ENCODE measurements at places on chromosomes 2 and 18.

- no peak for ATAC-seq
These were observed 137.4 kb downstream of the NFATC1 start for GRCh38 chr18:79533146-79533545.

- no peak for ATAC-seq
These were observed 34.4 kb downstream of the CYP27C1 start for GRCh38 chr2:127185705-127186104.

GRCh38 chr2:13113002-13113401 is 396.3 kb downstream of the TRIB2 start:
- no peak for ATAC-seq

DNA sequence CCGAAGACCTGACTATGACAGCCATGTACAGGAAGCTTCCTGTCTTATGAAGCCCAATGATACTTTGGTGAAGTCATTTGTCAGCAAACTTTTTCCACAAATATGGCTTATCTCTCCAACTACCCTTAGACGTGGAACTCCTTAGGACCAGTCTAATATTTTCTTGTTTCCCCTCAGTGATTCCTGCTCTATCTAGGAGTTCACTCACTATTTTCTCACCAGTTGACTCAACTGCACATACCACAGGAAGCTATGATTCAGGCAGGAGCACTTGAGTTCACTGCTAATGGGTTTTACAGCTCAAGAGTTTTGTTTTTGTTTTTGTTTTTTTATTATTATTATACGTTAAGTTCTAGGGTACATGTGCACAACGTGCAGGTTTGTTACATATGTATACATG is 109.3 kb downstream of the ANTXR1 start:
- no peak for ATAC-seq

GRCh38 chr2:240405684-240406313 is 29.7 kb upstream of the GPC1 start:
- no peak for ATAC-seq

DNA sequence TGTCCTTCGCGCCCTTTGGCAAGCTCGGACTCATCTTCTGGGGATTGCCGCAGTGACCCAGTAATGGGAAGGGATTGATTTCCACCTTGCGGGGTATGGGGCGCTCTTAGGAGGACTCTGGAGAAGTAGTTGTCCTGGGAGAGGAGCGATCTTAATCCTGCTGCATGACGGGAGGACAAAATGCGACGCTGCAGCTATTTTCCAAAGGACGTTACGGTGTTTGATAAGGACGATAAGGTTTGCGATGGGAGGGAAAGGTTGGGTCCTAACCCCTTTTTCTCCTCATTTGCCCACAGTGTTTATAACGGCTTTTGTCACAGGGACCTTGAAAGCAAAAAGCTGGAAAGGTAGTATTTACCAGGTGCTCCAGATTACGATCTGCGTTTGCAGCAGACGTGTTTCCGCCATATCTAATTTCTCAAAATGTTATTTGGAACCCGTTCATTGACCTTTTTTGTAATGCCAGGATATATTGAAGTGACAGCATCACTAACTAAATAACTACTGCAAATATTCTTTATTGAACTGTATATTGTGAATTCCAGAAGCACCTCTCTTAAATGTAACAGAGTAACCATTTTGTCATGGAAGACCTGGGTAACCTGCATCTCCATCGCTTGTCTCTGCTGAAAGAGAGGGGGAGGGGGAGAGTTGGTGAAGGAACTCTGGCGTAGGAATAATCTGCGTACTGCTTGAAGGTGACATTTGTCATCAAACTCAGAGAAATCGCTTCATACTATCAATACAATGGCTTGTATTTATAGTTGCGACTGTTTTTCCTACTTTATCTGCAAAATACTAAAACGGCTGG is 590 bp downstream of the MDH1 start:
- ATAC-seq = no peak

- peak; percentile 77 for ATAC-seq
These were observed 84.5 kb upstream of the SLC1A4 start for GRCh38 chr2:64904413-64905329.

- ATAC-seq = no peak
These were observed 397.2 kb upstream of the CDH19 start for GRCh38 chr18:67001052-67001451.

- no peak for ATAC-seq
These were observed 35.8 kb downstream of the HS1BP3 start for GRCh38 chr2:20615068-20615465.

DNA sequence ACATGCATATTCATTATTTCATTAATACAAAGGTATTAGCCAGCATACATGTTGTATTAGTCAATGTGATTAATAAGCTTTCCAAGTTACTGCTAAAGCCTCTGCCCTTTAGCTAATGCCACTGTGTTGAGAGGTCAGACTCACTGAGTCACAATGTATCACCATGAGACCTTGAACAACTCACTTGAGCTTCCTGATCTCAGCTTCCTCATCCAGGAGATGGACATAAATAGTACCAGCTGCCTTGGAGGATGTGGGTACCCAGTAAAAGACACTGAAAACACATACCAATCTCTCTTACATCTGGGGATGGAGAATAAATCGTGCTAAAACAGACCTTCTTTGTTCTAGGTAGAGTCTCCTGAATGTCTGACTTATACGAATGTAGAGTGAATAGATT is 224.6 kb downstream of the EPHA4 start:
- no peak for ATAC-seq

DNA sequence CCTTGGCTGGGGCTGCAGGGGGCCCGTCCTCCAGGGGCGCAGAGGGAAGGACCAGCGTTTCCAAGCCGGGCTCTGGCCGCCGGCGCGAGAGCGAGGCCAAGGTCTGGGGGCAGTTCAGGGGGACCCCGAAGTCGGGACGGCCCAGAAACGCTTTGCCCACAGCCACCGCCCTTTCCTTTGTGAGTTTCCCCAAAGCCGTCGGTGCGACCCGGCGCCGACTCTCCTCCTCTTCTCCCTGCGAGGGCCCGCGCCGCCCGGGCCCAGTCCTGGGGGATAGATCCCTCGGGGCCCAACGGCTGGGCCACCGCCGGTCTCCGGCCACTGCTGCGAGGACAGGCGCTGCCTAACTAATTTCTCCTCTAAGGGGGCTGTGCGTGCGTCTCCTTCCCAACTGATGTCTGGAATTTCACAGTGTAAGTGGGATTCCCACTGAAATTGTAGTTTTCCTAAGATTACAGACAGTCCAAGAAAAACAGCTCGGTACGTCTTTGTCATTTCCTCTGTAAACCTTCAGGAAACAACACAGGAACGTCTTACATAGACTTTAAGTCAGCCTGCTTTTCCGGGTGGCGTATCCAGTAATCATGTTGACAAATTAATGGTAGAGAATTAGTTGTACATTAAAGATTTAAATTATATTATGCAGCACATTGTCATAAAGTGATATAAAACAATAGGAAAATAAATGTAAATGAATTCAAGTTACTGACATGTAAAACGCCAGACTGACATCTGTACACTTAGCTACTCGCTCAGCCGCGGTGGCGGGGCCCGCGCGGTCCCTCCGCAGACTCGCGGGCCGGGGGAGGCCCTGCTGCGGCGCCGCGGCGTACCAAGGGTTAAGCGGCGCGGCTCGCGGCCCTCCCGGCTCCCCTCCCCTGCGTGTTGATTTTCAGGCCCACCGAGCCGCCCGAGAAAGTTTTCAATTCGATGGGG is 139.4 kb upstream of the SIX3 start:
- ATAC-seq = no peak

- peak; percentile 82 for ATAC-seq
These were observed 151.1 kb downstream of the MBP start for GRCh38 chr18:76981396-76981968.

DNA sequence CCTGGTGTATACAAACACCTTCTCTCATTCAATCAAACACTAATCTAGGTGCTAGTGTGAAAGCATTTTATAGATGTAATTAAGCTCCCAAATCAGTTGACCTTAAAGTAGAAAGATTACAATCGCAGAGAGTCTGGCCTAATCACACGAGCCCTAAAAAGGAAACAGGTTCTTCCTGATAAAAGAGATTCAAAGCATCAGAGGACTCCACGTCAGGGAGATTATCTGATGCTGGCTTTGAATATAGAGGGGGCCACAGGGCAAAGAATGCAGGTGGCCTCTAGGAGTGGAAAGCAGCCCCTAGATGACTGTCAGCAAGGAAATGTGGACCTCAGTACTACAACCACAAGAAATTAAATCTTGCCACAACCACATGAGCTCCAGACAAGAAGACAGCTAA is 28.2 kb upstream of the ZC3H15 start:
- ATAC-seq = no peak

DNA sequence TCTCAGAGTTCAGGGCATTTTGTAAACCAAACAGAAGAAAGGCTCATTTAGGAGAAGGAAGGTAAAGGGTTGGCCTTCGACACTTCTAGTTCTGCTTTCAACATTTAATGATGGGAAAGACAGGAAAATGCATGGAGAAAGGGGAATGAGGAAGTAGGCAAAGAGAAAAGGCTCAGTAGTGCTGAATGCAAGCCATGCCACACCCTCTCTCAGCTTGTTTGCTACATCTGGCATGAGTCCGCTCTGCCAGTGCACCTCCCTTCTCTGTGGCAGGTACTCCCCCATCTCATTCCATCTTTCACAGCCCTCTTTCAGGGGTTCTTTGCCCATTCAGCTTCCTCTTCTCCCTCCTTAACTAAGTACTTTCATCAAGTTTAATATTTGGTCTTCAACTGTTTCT is 120.9 kb upstream of the ITGB6 start:
- no peak for ATAC-seq

DNA sequence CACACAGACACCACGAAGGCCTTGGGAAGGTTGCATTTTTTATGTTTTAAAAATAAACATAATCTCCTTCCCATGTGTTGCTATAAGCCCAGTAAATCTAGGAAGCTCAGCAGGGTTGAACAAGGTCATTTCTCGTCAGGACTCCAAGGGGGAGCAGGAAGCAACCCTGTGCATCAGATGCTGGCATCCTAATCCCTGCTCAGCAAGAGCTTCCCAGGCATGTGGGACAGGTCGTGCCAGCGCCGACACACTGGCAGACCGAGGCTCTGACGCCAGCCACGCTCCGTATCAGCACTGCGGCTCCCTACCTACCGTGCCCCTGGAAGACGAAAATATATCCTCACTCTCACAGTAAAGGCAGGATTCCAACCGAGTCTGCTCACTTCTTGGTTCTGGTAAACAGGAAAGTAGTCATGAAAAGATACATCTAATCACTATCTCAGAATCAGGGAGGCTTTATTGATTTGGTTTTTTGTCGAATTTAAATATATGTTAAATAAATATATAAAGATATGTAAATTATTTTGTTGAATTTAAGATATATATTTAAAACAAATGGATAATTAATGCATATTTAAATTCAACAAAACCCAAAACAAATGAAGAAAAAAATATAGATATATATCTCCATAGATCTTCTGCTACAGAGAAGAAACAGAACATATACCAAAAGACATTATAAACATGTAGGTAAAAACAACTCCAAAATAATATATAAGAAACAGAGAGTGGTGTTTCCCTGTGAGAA is 61.4 kb downstream of the TXNL1 start:
- ATAC-seq = no peak

GRCh38 chr18:32093523-32093922 is 1.8 kb downstream of the RNF138 start:
- ATAC-seq = no peak

GRCh38 chr2:228417526-228417925 is 236.0 kb upstream of the SPHKAP start:
- no peak for ATAC-seq

DNA sequence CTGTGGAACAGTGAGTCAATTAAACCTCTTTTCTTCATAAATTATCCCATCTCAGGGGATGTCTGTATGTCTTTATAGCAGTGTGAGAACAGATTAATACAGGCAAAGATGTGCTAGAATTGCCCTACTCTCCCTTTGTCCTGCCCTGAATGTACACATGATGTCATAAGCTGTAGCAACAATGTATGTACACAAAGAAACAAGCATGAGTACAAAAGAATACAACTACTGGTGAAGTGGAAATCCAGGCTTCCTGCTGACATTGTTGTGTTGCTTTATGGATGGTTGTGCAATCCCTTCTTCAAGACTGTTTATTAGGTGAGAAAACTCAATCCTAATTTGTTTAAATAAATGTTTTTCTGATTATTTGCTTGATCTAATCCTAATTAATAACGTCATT is 446.6 kb downstream of the DSC3 start:
- no peak for ATAC-seq

DNA sequence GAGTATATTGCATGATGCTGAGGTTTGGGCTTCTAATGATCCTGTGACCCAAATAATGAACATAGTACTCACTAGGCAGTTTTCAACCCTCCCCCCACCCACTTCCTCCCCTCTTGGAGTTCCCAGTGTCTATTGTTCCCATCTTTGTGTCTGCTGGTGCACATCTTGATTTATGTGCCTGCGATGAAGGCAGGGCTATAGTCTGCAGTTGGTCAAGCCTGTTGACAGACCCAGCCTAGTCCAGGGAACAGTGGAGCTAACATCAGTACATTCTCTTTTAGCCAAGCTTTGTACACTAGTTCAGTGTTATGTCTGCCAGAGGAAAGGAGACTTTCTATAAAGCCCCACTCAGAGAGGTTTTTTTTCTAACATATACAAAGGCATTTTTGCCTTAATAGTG is 287.6 kb downstream of the CPS1 start:
- no peak for ATAC-seq

GRCh38 chr2:177207101-177207500 is 5.5 kb upstream of the HNRNPA3 start:
- ATAC-seq = peak; percentile 61

GRCh38 chr2:152189622-152190495 is 14.3 kb upstream of the STAM2 start:
- ATAC-seq = no peak

GRCh38 chr2:208511016-208511415 is 104.4 kb downstream of the PTH2R start:
- ATAC-seq = no peak

DNA sequence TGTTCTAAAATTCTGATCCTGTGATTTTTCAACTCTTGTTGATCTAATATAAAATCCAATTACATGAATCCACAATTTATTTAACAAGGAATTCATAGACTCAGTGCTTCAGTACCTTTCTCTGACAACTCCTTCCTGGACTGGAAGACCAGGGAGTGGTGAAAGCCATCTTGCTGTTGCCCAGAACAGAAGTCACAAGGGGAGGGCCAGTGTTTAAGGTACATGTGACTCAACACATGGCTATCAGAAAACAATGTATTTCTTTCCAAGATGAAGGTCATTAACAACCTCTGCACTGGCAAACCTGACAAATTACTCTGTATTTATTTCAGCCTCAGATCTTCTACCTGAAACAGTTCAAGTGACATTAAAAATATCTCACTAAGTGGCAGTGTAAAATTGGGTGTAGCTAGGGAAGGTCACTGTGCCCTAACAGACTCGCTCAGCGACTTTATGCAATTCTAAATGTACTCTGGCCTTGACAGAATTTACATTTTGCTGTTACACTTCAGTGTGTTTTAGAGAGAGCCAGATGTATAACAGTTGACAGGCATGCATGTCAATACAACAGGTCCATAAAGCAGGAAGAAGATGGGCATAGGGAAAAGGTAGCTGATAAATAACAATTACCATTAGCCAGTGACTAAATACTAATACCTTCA is 75.4 kb downstream of the NCKAP5 start:
- ATAC-seq = no peak

GRCh38 chr18:75211953-75212750 is 1.6 kb downstream of the TSHZ1 start:
- no peak for ATAC-seq

All from stimulated activated memory B cell treated with anti-CD40 and anti-IgM and Interleukin-4, amounts not matched to agents 10 μg/mL and 1 μg/mL and 100 μg/mL, for 72 hours (primary cell).